Smooth muscle cell of the brain vasculature (primary cell): ENCODE measurements at places on chromosomes 2 and 18.

DNA sequence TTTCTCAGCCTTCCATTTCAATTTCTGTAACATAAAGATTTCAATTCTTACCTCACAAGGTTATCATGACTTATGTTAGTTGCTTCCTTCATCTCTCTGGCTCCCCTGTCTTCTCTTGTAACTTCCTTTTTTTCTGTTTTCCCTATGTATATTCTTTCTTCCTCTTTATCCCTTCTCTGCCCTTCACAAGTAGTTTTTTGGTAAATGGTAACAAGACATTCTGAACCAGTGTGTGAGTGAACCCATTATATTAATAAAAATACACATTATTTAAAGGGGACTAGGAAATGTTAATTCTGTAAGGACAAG lies 8.4 kb downstream of the ACSL3 start:
- no peak for DNase-seq

GRCh38 chr2:211823886-211824479 lies 714.6 kb downstream of the ERBB4 start:
- no peak for DNase-seq

GRCh38 chr2:41903474-41904135 lies 144.2 kb upstream of the PKDCC start:
- no peak for DNase-seq

- DNase-seq, result no peak
These were observed 79.6 kb upstream of the MYCN start for GRCh38 chr2:15860760-15861159.

DNA sequence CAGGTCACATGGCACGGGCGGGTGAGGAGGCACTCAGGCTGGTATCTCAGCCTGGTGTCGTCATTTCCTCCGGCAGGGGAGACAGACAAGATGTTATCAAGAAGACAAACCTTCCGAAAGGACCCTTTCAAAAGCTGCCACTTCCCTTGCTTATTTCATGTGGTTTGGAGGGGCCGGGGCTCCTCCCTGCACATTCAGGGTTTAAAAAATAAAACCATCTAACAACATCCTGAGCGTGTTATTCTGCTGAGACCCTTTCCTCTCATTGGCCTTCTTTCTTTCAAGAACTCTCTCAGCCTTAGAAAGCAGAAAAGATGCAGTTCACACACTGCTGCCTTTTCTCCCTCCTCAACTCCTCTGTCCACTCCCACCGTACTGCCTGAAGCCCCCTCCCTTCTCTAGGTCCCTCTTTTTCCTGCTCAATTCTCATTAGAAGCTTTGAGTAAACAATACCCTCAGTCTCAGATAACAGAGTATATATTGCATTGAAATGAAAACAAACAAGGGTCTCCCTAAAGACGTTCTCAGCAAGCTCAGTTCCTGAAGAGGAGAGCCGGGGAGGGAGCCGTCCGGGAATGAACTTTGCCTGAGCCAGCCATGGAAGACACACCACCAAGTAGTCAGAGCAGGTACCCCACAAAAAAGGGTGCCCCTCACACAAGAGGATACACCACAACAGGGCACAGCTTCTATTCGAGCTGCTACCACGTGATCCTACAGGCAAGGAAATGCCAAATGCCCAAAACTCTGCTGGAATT lies 9.7 kb downstream of the SMAD7 start:
- no peak for DNase-seq

- no peak for DNase-seq
These were observed 39.6 kb downstream of the TTC39C start for GRCh38 chr18:24054130-24054529.

DNA sequence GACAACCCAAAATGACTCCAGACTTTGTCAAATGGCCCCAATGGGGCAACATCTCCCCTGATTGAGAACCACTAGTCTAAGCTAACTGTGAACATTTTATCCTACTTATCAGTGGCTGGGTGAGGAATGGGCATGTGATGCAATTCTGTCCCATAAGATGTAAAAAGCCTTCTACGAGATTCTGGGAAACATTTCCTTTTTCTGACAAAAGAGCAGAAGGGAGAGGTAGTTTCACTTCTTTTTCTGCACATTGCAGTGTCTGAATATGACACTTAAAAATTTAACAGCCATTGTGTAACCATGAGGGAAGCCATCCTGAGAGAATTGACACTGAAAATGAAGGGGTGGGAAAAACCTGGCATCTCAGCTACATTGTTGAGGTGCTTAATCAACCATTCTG lies 17.3 kb upstream of the MARCHF4 start:
- DNase-seq, result no peak

GRCh38 chr2:120246546-120247300 lies 5.9 kb upstream of the RALB start:
- no peak for DNase-seq

DNA sequence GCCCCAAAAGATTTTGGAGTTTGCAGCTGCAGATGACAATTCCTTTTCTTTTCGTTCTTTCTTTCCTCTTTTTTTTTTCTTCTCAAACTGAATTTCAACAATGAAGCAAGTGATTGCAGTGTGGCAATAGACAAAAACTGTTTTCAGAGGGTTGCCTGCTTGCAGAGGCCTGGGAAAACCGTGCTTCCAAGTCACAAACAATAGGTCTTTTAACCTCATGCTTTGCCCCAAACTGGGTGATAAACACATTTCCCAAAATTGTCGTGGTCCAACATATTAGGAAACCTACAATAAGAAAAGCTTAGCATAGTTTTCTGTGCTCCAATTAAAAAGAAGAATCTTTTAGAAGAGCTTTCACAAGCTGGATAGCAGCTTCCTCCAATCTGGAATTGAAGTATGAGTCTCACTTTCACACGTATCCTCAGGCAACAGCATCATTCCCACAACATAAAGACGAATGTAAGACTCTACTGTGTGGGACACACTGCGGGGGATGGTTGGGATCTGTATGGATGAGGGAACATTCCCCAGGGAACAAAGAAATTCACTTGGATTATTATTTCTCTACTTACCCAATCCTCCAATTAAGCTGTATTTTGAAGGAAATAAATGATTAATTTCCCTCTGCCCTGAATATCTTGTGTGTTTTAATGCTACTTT lies 656.1 kb downstream of the RNF144A start:
- DNase-seq, result no peak

- no peak for DNase-seq
These were observed 135.9 kb upstream of the TWIST2 start for GRCh38 chr2:238712011-238712410.

GRCh38 chr2:112756207-112756606 lies 8.2 kb downstream of the CKAP2L start:
- DNase-seq, result no peak

DNA sequence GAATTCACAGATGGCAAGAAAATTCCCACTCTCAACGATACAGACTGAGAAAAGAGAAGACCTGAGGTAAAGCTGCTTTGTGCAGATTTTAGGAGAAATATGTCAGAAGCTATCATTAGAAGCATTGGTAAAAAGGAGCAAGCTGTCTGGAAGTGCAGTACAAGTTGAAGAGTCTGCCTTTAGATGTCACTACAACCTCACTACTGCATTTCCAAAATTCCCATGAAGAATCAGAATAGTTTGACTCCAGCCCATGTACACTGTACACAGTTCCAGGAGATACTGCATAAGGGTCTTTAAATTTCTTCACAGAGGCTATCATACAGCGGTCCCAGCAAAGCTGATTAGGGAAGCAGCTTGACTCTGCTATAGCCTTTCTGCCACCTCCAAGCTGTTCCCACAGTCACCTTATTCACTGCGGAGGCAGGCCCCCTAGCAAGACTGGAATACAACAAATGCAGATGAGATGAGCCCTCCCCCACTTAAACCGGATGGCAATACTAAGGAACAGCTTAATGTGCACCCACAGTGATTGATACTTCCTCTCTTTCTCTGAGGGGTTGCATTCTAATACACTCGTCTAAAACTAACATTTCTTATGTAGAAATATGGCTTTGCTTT lies 527.4 kb downstream of the TMEM182 start:
- DNase-seq, result no peak

- DNase-seq, result no peak
These were observed 9.6 kb downstream of the PTPRM start for GRCh38 chr18:7576685-7577084.

DNA sequence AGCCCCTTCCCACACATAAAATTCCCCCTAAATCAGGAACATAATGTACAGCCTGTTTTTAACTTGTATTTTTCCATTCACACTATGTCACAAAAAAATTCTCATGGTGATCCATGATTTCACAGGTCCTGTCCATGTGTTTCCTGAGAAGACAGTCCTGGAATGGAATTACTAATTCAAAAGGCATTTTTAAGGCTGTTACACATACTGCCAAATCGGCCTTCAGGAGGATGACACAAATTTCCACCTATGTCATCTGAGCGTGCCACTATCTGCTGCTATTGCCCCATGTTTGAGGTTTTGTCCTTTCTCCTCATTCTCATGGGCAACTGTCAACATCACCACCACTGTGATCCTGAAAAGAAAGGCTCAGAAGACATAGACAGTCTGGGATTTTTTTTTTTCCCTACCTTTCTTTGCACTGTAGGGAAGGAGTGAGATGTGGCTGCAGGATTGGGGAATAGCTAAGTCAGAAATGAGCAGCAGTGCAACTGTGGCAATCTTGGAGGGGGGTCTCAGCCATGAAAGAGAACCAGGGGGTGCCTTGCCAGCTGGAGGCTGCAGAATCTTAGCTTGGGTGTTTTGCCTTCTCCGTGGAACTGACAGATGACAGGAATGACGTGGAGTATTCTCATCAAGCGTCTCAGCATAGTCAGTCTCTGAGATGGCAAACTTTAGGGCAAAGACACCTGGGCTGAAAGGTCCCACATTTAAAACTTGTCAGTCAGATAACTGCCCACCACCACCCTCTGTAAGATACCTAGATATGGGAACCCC lies 73.4 kb downstream of the MARCHF4 start:
- DNase-seq, result no peak

GRCh38 chr2:107931412-107931811 lies 54.9 kb upstream of the SLC5A7 start:
- DNase-seq, result no peak

GRCh38 chr2:215356948-215357461 lies 45.1 kb downstream of the ATIC start:
- DNase-seq, result no peak

DNA sequence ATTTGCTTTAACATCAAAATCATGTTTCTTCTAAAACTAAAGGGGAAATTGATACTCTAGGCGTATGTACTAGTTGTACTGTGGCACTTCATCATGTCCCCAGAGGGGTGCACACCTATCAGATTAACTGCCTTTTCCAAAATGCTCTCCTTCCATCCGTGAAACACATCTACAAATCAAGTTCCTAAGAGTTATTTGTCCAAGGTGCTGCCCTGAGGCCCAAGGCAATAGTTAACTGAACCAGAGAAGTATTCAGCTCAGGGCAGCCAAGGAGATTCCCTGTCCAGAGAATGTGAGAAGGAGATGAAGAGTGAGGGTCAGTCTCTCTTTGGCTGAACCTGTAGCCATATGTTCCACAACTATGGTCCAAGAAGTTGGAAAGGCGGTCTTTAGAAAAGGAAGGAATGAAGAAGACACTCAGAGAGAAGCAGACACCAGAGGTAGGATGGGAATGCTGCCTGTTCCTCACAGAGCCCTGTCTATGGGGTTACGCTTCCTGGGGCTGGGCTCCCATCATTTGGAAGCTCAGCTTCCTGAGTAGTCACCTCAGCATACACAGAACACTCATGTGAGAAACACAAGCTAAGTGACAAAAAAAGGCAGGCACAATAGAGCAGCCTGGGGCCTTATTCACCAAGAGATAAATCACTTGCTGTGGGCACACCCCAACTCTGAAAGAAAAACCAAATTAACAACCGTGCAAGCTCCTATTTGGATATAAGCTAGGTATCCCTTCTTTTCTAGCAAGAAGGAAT lies 55.6 kb downstream of the ANKRD44 start:
- DNase-seq, result no peak

GRCh38 chr2:17182399-17182798 lies 335.8 kb downstream of the RAD51AP2 start:
- no peak for DNase-seq

- no peak for DNase-seq
These were observed 62.1 kb upstream of the PGAP1 start for GRCh38 chr2:196988639-196989038.

DNA sequence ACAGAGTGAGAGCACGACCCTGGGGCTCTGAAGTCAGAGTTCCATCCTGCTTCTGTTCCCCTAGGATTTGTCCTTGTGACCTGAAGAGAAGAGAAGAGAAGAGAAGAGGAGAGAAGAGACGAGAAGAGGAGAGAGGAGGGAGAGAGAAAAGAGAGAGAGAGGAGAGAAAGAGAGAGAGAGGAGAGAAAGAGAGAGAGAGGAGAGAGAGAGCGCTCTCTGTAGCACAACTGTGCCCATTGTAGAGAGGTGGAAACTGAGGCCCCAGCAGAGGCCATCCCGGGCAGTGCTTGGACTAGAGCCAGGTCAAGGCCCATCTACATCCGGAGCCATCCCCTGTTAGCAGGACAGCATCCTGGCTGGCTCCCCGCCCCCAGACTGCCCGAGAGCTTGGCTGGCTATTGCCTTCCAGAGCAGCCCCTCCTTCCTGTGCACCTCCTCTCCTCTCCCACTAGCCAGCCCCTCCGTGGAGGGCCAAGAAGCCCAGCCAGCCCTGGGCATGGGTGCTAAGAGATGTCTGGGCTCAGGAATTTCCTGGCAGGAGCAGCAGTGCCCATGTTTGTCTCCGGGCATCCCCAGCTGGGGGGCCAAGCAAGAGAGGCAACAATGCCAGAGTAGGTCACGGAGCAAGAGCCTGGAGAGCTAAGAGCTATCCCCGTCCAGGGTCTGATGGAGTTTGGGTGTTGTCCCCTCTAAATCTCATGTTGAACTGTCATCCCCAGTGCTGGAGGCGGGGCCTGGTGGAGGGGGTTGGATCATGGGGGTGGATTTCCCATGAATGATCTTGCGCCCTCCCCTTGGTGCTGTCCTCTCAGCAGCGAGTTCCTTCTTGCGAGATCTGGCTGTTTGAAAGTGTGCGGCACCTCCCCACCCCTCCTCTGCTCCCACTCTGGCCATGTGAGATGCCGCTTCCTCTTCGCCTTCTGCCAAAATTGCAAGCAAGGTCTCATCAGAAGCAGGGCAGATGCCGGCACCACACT lies 18.2 kb upstream of the GPR55 start:
- no peak for DNase-seq

DNA sequence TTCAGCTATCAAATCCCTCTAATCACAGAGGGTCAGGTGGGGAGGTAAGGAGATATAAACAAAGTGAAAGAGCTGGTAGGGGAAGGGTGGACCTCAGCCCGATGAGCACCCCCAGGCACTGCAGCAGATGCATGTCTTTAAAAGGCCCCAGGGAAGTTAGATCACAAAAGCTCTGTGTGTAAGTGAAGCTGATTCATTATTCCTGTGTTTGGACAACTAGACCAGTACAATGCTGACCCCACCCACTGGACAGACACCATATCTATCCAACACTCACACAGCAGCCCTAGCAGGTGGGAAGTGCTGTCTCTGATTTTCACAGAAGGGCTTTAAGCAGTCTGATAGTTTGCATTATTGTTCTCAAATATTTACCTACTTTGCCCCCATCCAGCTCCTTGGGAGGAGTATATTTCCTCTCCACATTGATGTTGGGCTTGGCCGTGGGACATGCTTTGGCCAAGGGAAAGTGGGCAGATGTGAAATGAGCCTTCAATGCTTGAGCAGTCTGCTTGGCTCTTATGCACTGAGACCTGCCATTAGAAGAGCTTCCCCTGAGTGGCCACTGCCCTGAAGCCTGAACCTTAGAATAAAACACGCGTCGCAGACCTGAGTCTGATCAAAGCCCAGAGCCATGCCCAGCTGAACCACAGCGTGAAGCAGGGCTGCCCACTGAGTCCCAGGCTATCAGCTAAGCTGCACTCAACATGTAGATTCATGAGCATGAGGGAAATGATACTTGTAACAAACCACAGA lies 111.4 kb downstream of the COPS8 start:
- DNase-seq, result no peak
